ENCODE measurements at places on chromosomes 11 and 22.
A peak's percentile ranks its signal among the peaks of the same experiment; 100 is the strongest.

DNA sequence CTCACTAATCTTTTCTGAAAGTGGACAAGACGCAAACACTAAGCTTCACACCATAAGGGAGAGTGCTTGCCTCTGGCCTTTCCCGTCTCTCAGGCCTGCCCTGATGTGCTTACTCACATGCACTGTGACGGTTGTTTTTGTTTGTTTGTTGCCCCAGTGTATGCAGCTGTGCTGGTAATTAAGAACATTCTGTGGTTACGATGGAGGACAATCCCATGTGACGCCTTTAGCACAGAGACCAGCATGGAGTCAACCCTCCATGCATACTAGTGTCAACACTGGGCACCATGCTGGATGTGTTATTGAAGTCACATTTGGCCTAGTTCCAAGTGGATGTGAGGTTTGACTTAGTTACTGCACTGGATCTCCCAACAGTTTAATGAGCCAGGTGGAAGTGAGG, 27.8 kb upstream of the CDON start:
- no peak for DNase-seq

GRCh38 chr11:86775361-86775760, 25.0 kb upstream of the PRSS23 start:
- no peak for DNase-seq

- no peak for DNase-seq
Measured at GRCh38 chr22:24542641-24543040, 12.3 kb downstream of the GUCD1 start.

- DNase-seq: no peak
Measured at GRCh38 chr11:1267441-1268100, 41.9 kb downstream of the TOLLIP start.

DNA sequence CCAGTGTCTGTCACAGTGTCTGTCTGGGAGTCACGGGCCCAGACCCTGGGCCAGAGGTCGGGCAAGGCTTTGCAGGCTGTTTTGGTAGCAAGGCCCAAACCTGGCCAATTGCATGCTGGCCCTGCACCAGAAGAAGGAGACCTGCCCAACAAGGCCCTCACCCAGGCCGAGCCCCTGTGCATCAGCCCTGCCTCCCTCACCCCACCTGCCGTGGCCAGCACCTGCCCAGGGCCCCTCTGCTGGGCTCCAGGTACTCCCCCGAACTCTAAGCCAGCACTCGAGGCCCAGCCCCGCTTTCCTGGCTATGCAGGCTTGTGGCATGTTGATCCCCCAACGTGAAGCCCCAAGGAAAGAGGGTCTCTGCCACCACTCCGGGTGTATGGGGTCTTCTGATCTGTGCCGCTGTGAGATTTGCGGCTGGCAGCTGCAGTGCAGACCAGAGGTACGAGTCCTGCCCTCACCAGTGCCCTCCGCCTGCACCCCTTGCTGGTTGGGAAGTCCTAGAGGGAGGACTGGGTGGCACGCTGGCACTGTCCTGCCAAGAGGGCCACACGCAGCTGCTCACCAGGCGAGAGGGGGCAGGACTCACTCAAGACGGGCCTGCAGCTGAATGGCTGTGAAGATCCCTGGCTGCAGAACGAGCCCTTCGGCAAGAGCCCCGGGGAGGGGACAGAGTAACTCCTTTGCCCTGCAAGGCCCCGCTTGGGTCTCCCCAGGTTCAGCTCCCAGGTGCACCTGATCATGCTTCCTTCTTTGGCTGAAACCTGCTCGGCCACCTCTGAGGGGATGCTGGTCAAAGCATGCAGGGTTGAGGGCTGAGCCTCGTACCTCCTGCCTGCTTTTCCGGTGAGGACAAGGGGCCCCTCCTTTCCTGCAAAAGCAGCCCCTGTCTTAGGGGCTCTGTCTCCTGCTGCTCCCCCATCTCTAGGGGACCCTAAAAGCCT, 6.7 kb upstream of the SEPTIN5 start:
- DNase-seq: no peak

- peak; percentile 87 for DNase-seq
Measured at GRCh38 chr11:69010964-69011623, 2.0 kb downstream of the MRGPRF start.

DNA sequence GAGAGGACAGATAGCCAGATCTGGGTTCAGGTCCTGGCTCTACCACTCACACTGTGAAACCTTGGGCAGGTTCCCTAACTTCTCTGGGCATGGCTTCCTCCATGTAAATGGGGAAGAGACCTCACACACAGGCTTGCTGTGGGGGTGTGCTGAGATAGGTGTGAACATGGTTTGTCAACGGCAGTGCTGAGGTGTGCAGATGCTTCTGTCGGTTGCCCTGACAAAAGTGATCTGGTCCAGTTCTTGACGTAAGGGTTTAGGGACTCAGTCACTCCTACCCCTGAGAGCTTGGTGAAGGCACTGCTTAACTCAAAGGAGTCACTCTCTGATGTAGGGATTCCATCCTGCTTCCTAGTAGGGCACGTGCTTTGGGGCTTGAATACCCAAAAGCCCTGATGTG, 2.0 kb downstream of the C1QTNF4 start:
- no peak for DNase-seq

DNA sequence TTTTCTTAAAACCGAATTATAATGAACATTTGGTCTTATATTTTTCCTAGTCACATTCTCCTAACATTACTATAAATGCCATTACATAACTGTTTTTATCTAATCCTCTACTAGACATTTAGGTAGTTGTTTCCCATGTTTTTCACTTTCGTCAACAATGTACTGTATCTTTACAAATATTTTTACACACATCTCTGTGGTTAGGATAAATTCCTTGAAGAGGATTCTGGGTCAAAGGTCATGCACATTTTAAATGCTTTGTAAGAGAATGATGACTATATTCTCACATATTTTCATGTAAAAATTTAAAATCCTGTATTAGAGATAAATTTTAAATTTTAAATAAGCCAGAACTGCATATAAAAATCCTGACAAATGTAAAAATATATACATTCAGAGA, 61.3 kb upstream of the CLNS1A start:
- no peak for DNase-seq

- no peak for DNase-seq
Measured at GRCh38 chr22:29130476-29130875, 57.6 kb downstream of the KREMEN1 start.

- DNase-seq: peak; percentile 86
Measured at GRCh38 chr11:122215244-122215992, 99.4 kb upstream of the BLID start.

DNA sequence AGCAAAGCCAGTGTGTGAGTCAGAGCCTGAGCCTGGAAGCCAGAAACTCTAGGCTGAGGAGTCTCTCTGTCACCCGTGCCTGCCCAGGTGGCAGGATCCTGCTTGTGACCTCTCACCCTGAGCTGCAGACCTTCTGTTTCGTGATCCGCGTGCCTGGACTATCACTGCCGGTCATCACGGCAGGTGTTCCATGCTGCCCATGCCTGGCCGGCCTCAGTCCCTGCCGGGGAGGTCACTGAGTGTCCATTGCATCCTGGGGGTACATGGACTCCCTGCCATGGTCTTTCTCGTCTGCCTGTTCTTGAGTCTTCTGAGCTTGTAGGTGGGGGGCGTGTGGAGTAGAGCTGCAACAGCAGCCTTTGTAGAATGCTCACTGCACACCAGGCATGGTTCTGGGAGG, 1032.4 kb downstream of the TBC1D22A start:
- DNase-seq: no peak

GRCh38 chr22:29702931-29703501, 16.8 kb upstream of the CABP7 start:
- no peak for DNase-seq

- no peak for DNase-seq
Measured at GRCh38 chr22:39283322-39284141, 35.9 kb downstream of the RPL3 start.

- DNase-seq: no peak
Measured at GRCh38 chr11:21921151-21921550, 271.7 kb upstream of the ANO5 start.

DNA sequence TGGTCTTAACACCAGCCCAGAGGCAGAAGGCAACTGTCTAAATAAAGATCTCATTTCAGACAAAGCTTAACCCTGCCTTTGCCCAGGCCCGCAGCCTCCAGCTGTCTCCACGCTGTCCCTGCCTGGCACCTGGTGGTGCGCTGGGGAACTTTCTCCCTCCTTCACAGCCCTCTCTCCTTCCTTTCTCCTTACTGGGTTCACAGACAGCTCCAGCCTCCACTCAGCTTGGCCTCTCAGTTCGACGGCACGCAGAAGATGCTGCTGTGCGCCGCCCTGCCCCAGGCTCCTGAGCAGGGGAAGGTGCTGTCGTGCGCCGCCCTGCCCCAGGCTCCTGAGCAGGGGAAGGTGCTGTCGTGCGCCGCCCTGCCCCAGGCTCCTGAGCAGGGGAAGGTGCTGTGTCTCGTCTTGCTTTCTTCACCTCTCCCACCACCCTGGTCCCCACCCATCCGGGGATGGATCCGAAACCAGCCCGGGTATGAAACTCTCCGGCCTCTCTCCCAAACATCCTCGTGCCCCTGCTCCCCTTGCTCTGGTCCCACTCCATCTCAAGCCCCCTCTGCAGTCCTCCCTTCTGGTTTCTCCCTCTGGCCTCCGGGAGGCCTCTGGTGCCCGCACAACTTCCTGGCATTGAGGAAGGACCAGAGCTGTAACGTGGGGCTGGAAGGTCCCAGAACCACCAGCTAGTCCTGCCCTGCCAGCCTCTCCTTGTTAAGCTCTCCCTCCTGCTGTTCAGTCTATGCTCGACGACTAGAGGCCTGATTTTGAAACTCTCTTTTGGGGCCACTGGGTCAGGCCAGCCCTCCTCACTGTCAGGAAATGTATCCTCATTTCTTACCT, 22.9 kb upstream of the JAM3 start:
- no peak for DNase-seq

DNA sequence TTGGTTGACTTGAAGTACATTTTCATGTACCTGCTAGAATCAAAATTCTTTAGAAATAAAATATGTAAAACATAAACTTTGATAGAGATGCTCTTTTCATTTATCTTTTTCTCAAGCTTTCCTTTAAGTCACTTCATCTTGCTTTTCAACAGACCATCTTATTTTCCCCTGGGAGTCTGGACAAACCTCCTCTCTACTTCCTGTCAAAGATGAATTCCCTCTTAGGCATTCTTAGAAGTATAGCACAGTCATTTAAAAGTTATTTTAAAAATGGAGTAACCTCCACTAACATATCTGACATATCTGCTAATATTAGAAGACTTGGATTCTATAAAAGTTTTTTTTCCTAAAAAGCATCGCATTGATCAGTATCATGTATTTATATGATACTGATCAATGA, 84.8 kb upstream of the PAX6 start:
- no peak for DNase-seq

DNA sequence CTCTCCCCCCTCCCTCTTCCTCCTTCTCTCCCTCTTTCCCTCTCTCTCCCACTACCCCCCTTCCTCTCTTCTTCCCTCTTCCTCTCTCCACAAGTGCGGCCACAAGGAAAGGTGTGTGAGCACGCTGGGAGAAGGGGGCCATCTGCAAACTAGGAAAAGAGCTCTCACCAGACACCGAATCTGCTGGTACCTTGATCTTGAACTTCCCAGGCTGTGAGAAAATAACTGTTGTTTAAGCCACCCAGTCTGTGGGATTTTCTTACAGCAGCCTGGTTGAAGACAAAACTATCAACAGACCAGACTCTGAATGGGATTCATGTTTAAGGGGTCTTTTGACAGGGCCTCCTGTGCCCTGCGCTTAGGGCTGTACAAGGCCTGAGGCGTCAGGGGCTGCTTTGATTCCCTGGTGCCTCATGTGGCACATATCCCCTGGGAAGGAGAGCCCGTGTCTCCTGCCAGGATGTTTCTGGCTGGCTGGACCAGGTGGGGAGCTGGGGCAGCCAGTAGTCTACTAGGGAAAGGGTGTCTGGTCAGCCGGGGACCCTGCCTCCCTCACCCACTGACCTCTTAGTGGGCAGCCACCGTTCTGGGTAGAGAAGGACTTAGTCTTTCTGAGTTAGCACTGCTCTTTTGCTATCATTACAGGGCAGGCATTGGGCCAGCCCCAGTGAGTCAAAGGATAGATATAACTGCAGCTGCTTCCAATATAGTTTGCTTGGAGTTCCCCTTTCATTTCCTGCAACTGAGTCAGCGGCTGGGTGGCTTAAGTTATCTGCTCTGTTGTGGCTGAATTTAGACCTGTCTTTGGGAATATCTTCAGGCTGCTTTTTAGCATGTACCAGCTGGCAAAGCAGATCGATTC, 6.2 kb downstream of the PANX1 start:
- DNase-seq: peak; percentile 88

All from amniotic stem cell (primary cell).